ENCODE measurements at places on chromosomes 3 and 15. TPM values are rescaled to one million over a fixed set of nuclear protein-coding genes. Genes with fewer than 3 reads are reported as not detected.

Gene KIF23
- 48.1 TPM for total RNA-seq

Gene GP5
- 0.10 TPM for total RNA-seq

Gene SLC9C1
- total RNA-seq, result 0.48 TPM

Gene CNTN6
- 3.3 TPM for total RNA-seq

Gene SLC22A14
- total RNA-seq, result 0.29 TPM

GRCh38 chr3:45021524-45022297, 4.4 kb upstream of the CLEC3B start:
- no peak for DNase-seq

GRCh38 chr3:191682961-191683360, 222.0 kb downstream of the PYDC2 start:
- DNase-seq, result no peak

- DNase-seq, result no peak
Observed at GRCh38 chr15:59953392-59953883, 50.7 kb upstream of the FOXB1 start.

DNA sequence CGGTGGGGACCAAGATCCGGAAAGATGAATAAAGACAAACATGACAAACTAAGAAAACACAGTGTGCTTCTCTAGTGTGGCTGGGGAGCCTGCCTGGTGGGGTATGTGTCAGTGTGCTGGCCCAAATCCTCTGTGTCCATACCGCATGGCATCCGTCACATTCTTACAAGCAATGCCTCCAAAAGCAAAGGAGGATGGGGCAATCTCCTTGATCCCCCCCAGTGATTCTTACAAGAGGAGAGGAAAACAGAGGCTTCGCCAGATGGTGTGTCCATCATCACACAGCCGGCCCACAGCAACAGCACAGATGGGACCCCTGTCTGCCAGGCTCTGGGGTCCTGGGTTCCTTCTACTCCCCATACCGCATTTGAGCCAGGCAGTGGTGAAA, 558 bp upstream of the IL17RC start:
- DNase-seq, result no peak

- no peak for DNase-seq
Observed at GRCh38 chr3:72844436-72844993, 3.7 kb downstream of the SHQ1 start.

GRCh38 chr3:165503346-165503745, 307.2 kb upstream of the SLITRK3 start:
- no peak for DNase-seq

DNA sequence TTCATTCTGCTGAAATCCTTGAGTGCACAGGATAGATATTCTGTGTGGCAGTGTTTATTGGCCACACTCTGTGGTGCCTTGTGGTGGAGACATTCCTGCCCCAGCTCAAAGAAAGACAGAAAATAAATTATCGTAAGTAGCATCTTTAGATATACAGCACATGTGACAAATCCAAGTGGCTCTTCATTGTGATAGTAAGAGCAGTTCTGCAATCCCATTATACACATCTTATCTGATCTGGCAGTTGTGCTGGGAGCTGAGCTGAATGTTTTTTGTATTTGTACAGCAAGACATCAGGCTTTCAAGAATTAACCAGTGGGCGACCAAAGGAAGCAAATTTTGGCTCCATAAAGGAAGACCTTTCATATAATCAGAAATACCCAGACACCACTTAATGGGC, 235.3 kb upstream of the MRPL3 start:
- no peak for DNase-seq

- DNase-seq, result no peak
Observed at GRCh38 chr3:100001083-100001482, 113.2 kb downstream of the FILIP1L start.

GRCh38 chr3:34263101-34263621, 464.7 kb downstream of the PDCD6IP start:
- DNase-seq, result no peak

DNA sequence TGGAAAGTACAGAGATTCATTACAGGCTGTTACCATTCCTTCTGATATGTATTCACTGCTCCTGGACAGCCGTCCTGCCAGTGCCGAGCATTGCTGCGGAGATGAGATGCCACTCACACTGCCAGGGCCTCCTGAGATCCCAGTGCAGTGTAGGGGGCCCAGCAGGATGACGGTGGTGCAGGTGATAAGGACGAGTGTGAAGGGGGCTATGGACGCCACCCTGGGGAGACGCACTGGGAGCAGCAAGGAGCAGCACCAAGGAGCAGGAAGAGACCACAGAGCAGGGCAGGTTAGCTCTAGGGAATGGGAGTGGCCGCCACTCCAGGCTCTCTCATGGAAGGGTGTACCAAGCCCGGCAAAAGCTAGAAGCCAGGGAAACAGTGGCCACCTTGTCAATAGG, 4.0 kb upstream of the KLF15 start:
- DNase-seq, result no peak
